ENCODE measurements at places on chromosomes 6 and 20.

DNA sequence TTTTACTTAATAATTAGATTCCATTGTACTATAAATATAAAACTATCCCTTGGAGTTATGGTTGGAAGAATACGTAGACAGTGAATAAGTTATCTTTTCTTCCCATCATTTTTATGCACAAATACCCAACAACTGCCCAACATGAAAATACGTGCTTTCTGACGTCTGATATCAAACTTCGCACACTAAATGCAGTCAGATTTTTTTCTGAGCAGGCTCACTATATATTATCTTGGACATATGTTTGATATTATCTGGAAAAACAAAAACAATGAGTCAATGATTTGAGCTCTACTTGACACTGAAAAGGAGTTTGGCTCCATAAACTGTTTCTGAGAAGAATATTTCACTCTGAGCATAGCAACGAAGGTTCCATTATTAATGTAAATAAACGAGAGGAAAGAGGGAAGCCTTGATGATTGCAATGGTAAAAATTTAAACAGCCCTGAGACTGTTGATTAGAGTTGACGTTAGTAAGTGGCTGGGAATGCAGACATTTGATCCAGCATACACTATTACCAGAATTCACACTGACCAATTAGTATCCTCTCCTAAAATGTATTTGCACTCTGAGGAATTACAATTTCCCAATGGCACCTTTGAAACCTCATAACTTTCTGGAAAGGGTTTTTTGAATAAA, 1090.0 kb downstream of the EPHA7 start:
- no peak for DNase-seq

DNA sequence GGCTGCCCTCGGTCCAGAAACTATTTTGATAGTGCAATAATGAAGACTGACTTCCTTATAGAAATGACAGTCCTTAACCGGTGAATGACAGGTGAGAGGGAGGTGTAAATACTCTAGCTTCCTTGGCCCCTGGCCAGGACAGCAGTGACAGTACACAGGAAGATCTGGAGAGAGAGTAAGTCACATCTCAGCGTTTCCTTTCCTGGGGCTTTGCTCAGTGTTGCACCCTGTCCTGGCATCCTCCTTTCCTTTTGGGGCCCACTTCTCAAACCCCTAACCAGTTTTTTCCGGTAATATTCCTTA, 336.9 kb downstream of the CD83 start:
- peak; percentile 31 for DNase-seq

GRCh38 chr6:122657601-122658000, 47.4 kb downstream of the PKIB start:
- no peak for DNase-seq

- no peak for DNase-seq
These were observed 9.7 kb downstream of the TFAP2D start for GRCh38 chr6:50722829-50723554.

- no peak for DNase-seq
These were observed 8.4 kb downstream of the OR2H2 start for GRCh38 chr6:29593199-29593855.

GRCh38 chr6:163895162-163895561, 480.6 kb downstream of the QKI start:
- no peak for DNase-seq

DNA sequence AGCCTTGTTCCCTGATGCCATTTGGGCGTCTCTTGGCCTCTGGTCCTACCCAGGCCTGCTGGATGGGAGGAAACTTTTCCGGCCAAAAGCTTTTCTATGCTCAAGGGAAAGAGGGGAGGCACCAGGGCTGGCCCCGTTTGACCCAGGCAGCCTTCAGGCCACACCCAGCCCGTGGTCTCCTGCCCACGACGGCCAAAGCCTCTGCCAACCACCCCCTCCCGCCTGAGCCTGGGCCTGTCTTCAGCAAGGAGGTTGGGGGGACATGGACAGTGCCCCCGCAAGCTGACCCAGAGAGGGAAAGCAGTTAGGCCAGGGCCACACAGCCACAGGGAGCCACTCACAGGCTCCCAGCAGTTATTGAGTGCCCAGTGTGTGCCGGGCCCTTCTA, 49.5 kb downstream of the SRC start:
- no peak for DNase-seq

DNA sequence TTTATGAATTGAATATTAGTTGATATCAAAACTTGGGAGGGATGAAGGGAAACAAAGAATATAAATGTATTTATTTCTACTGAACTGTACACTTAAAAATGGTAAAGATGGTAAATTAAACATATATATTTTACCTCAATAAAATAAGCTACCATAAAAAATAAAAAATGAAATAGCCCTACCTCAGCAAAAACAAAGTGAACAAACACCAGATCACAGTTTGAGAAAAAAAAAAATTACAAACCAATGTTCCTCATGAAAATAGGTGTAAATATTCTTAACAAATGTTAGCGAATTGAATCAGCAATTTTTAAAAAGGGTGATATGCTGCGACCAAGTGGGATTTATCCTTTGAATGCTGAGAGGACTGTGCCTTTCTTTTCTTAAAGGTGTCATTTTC, 28.3 kb upstream of the ZNF184 start:
- no peak for DNase-seq

GRCh38 chr20:25467441-25467840, 60.0 kb downstream of the GINS1 start:
- DNase-seq = no peak

DNA sequence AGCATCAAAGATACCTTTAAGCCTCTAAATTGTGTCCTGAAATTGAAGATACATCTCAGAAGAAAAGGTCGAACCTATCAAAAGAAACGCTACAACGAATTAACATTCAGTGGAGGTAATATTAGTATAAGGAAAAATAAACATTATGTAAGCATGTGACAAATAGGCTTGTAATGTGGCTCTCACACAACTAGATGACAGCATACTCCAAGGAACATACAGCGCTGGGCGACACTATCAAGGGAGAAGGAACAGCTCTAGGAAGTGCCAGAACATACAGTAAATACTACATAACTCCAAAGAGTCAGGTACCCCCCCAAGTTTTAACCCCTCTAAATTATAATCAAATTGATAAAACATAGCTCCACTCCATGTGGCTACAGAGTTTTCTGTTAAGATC, 103.5 kb downstream of the LAMP5 start:
- peak; percentile 85 for DNase-seq

- no peak for DNase-seq
These were observed 225.6 kb downstream of the ARID1B start for GRCh38 chr6:157002774-157003173.

- DNase-seq = no peak
These were observed 6.2 kb upstream of the LMBRD1 start for GRCh38 chr6:69802995-69803394.

GRCh38 chr6:17179530-17180073, 77.8 kb downstream of the STMND1 start:
- DNase-seq = no peak

GRCh38 chr20:34871966-34872621, 562 bp downstream of the GGT7 start:
- DNase-seq = no peak

- DNase-seq = no peak
These were observed 18.8 kb upstream of the SLC17A3 start for GRCh38 chr6:25892877-25893276.

- no peak for DNase-seq
These were observed 295.6 kb downstream of the GRIK2 start for GRCh38 chr6:101689156-101689555.

- DNase-seq = no peak
These were observed 35.6 kb downstream of the PSMG4 start for GRCh38 chr6:3294396-3294795.

DNA sequence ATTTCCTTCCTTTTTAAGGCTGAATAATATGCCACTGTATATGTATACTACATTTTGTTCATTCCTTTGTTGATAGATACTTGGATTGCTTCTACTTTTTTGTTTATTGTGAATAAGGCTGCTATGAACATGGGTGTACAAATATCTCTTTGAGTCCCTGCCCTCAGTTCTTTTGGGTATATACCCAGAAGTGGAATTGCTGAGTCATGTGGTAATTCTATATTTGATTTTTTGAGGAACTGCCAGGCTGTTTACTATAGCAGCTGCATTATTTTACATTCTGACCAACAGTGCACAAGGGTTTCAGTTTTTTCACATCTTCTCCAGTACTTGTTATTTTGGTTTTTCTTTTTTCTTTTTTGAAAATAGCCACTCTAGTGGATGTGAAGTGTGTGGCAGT, 34.1 kb downstream of the CDS2 start:
- no peak for DNase-seq

GRCh38 chr6:169232507-169232931, 21.1 kb downstream of the THBS2 start:
- DNase-seq = no peak

- no peak for DNase-seq
These were observed 23.0 kb upstream of the NAA20 start for GRCh38 chr20:19993958-19994669.

- no peak for DNase-seq
These were observed 4.0 kb upstream of the CST1 start for GRCh38 chr20:23754731-23755130.

- DNase-seq = no peak
These were observed 28.1 kb upstream of the SLC22A23 start for GRCh38 chr6:3484946-3485345.

GRCh38 chr20:63517376-63518309, 2.9 kb upstream of the PPDPF start:
- no peak for DNase-seq

- no peak for DNase-seq
These were observed 74.6 kb upstream of the FAM83B start for GRCh38 chr6:54771968-54772367.

GRCh38 chr20:52268184-52268749, 76.7 kb upstream of the ZFP64 start:
- DNase-seq = no peak

GRCh38 chr6:89371849-89372505, 19.5 kb upstream of the UBE2J1 start:
- no peak for DNase-seq

DNA sequence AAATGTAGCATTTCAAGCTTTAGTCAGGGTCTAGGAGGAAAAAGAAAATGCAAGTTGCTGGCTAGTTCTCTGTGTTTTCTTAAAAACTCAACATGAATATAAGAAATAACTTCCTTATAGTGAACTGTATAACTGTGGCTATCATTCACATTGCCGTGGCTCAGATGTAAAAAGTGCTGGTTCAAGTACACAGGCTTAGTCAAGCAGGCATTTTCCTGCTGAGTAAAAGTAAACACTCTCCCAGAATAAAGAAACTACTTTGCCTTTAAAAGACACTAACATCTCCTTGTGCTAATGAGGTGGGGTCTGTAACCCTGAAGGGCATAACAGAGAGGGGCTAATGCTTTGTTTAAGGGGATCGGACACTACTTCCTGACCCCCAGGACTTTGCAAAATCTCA, 3.3 kb downstream of the ATP5F1E start:
- no peak for DNase-seq

GRCh38 chr6:37938909-37939308, 119.4 kb downstream of the ZFAND3 start:
- no peak for DNase-seq

DNA sequence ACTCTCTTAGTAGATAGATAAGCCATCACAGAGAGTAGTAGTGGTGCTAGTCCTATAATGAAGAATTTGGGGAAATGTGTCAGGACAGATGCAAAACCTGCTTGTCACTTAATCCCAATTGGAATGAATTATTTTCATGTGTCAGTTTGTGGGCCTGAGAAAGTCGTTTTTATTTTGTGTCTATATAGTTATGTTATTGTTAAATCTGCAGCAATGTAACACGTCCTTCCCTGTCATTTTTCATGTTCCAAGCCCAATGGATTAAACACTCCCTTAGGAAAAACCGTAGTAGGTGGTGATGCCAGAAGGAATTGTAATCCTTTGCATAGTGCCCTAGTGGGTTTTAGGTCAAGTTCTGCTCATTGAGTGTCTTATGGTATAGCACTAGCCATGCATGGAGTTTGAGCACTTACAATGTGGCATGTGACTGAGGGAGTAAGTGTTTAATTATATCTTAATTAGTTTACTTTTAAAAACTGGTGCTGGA, 105.9 kb upstream of the PRSS16 start:
- no peak for DNase-seq

DNA sequence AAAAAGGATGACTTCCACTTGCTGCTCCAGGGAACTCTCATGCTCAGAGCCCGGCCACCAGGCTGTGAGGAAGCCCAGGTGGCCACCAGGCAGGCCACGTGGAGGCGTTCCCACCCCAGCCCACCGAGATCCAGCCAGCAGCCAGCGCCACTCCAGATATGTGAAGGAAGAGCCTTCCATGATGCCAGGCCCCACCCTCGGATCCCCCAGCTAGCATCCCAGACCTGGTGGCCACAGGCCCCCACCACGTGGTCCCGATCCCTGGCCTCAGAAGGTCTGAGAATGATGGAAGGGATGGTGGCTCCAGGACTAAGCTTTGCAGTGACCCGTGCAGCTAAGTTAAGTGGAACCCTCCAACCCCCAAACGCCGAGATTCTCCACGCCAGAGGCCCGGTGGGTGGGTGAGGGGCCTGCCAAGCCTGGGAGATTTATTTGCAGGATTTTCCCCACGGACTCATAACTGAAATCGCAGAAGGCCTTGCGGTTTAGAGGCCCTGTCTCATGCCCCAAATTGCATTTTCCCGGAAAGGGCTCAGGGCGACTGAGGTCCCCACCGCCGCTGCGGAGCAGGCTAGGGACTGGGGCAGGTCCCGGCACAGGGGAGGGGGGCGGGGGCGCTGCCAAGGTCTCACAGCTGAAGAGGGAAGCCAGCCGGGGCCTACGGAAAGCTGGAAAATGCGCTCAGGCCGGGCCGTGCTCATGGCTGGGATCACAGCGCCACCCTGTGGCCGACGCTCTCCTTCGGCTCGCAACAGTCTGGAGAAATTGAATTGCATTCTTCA, 31.1 kb upstream of the CST7 start:
- peak; percentile 87 for DNase-seq

DNA sequence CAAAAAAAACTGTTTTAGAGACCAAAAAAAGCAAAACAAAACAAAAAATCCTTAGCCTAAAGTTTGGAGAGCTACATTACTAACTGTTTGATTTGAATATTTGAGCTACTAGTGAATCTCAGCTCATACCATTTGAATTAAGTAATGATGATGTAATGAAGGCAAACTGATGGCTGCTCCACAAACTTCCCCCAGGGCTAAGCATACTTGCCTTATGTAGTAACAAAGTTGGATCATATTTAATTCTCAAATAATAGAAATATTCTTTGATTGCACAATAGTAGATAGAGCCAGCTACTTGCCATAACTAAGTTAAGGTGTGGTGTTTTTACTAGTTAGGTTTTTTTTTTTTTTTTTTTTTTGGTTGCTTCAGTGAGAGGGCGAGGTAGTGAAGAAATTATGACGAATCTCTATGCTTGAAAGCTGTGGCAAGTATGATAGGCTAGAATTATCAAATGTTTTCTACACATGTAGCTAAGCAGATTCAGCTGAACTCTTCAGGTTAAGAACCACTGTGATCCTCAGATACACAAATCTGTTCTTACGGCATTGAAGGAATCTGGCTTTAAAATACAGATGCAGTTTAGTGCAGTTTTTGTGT, 2.9 kb downstream of the RAB32 start:
- peak; percentile 59 for DNase-seq

DNA sequence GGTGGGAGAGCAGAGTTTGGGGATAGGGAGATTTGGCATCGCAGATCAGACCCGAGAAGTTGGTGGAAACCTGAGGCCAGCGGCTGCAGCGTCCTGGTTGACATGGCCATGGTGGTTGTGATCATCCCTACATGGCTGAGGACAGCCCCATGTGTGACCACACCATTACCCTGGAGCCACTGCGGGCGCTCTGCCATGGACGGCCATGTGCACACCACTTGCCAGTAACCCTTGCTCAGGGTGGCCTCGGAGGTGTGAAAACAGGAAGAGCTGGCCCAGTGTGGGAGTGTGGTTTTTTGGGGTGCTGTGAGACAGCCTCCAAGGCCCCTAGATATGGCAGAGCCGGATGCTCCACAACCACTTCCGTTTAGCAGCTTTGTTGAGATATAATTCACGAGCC, 64.4 kb downstream of the TMEM242 start:
- DNase-seq = no peak
